GM23338 (cell line): ENCODE measurements at places on chromosomes 7 and 10. TPM values are rescaled to one million over a fixed set of nuclear protein-coding genes. Genes with fewer than 3 reads are reported as not detected.

Gene STRIP2
- 7.4 and 10.6 TPM in 2 replicates for total RNA-seq

Gene CALY
- total RNA-seq = 0.31 and 1.0 TPM in 2 replicates

Gene WDR86
- 29.0 and 59.1 TPM in 2 replicates for total RNA-seq

Gene PNLIPRP2
- total RNA-seq = not detected in 2 replicates

DNA sequence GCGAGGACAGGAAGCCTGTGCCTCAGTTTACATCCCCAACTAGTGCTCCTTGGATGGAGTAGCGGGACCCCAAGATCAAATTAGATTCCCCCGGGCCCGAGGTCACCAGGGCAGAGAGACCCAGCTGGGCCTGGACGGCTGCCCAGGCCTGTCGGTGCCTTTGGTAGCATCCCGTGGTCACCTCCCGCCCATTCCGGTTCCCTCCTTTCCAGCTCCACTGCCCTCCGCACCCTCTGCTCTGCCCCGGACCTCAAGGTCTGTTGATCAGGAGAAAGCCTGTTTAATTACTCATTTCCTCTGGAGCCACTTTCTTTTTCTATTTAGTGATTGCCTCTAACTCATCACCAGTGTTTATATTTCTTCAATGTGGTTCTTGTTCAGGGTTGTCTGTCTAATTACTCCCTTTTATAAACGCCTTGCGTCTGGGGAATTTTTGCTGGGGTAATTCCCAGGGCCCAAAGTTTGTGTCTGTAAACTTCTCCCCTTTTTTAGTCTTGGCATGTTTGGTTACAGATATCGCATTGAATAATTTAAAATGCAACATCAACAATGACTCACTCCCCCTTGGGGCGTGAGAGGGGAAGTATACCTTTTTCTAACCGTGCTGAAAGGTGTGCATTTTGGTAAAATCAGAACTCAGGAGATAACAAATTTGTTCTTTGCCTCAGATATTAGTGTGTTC is 1.9 kb downstream of the FOXK1 start:
- no peak for DNase-seq

DNA sequence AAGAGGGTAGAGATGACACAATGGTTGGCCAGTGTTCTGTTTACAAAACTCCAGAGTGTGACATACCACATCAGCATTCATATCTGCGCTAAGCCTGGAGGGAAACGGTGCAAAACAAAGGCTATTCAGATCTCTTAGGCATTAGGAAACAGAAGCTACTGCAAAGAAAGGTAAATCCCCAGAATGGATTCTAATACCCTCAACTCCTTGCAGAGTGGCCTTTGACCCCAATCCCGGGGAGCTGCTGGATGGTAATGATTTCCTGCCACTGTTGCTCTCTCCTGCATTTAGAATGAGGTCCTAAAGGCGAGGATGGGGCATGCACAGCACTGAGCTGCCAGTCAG is 65.2 kb downstream of the AOAH start:
- peak; percentile 45 for DNase-seq

DNA sequence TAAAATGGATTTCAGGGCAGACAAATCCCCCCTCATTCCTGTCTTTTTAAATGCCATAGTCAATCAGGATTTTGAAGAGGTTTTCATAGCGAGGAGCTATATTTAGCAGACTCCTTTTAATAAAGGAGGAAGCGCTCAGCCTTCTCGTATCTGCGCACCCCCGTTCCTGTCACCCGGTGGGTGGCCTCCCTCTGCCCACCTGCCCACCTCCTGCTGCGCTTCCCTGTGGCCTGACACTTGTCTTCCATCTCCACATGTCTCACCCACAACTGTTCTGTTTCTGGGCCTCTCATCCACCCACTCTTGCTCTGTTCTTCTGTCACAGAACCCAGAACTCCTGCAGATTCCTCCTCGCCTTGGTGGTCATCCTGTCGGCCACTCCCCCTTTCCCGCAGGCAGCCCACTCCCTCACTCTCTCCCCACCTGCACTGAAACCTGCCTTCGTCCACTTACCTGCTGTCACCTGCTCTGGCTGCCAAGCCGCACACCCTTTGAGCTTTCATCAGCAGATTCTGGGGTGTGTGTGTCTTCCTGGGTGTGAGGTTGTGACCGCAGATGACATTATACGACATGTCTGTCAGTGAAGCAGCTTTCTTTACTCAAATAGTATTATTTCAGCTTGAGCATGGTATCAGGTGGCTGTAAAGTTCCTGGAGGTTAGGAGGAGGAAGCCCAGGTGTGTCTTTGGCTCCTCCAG is 163.5 kb upstream of the AGK start:
- no peak for DNase-seq

DNA sequence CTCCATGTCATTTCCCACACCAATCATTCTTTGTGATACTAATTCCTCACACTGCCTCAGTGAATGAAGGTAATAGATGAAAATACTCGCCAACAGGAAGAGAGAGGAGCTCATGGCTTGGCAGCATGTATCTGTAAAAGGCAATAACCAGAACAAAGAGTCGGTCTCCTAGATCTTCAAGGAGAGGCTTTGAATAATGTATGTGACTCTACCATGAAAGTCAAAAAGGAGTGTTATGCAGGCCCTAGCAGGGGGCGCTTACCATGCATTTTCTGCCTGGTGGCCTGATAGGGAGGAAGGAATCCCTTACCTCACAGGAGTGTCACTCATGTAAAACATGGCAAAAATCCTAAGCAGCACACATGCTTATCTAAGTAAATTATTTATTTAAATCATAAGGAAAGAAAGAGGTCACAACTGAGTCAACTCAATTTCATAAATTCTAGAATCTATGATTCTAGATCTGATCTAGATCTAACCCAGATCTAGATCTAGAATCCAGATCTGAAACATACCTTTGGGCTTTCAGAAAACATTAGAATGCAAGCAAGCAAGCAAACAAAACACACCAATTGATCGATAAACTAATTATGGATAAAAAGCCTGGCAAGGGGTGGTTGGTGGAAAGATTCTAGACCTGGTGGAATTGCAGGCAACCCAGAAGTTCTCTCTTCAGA is 226.3 kb upstream of the KLF6 start:
- peak; percentile 21 for DNase-seq

DNA sequence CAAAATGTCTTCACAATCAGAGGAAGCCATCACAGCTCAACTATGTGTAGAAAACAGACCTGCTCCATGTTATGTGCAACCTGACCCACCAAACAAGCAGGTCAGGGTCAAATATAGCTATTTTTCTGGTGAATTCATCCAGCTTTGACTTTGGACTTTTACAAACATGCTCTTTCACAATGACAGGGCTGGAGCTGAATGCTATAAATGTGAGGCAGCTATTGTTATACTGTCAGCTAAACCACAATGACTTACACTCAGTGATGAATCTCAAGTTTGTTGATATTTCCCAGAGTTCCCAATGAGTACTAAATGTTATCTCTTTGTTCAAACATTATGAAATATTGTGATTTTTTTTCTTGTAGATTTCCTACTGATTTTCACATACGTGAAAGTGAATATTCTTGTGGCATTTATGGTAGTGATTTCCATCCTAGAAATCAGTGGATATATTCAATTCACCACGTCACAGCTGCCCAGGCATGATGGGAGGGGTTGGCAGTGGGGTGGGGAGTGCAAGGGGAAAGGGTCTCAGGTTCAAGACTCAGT is 2.5 kb upstream of the ITIH2 start:
- DNase-seq = no peak

GRCh38 chr10:126674741-126675515 is 4.4 kb upstream of the C10orf90 start:
- no peak for DNase-seq

- DNase-seq = peak; percentile 73
Measured at GRCh38 chr7:98399890-98400541, 874 bp downstream of the BAIAP2L1 start.

GRCh38 chr7:98991141-98991540 is 112.8 kb downstream of the TRRAP start:
- no peak for DNase-seq

DNA sequence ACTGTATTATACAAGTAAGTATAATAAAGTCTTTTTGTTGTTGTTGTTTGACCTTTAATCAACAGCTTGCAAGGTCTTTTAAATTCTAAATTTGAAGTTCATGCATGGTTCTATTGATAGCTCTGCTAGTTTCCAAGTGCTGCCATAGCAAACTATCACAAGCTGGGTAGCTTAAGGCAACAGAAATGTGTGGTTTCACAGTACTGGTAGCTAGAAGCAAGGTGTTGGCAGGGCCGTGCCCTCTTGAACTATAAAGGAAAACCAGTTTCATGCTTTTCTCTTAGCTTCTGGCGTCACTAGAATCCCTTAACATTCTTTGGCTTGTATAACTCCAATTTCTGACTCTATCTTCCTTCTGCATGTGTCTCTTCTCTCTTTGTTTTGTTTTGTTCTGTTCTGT is 1021.9 kb upstream of the AUTS2 start:
- DNase-seq = no peak

GRCh38 chr7:132901241-132901640 is 180.6 kb downstream of the CHCHD3 start:
- no peak for DNase-seq

DNA sequence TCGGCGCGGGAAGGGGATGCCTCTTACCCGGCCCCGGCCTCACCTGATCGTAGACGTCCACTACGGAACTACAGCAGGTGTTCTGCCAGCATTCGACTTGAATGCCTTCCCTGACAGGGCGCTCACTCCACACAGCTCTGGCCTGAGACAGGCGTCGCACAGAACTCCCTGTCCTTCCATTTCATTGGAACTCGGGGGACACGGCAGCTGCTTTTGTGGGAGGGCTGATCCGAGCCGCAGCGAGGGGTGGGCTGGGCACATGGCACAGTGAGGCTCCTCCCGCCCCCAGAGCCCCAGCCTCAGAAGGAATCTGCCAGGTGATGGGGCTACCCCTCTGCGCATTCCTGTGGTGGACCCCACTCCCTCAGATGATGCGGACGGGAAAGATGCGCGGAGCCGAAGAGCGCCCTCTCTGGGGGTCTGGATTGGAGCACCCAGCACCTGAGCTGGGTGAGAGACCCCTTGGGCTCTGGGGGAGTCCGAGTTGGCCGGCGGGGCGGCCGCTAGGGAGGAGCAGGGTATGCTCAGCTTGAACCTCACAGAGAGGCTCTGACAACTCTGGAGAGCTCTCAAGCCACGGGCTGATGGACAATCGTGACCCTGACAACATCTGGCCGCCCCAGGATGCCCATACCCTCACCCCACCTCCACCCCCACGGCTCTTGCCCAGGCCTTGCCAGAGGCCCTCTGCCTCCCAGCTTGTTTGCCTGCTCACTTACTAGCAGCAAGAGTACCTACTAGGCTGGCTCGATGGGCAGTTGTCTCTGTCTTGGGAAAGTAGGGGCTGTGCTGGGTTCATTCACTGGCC is 36.6 kb downstream of the RASGEF1A start:
- DNase-seq = peak; percentile 70

DNA sequence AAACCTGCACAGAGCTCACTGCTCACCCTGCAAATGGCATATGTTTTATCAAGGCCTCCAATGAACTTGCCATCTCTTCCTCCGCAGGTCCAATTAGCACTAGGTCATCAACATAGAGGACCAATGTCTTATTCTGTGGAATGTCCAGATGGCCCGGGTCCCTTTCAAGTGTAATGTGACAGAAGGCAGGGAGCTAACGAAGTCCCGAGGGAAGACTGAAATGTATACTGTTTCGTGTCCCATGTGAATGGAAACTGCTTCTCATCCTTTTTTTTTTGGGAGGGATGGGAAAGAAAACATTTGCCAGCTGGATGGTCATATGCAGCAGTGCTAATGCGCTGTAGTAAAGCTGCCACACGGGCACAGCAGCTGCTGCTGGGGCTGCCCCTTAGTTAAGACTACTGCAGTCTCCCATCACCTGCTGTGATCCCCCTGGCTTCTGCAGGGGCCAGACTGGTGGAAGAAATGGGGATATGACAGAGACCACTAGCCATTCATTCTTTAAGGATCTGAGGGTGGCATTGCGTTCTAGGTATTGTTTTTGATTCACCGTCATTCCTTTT is 61.7 kb upstream of the CCNY start:
- no peak for DNase-seq

- no peak for DNase-seq
Measured at GRCh38 chr10:44950326-44951225, 9.0 kb upstream of the RASSF4 start.

- no peak for DNase-seq
Measured at GRCh38 chr7:148014541-148014940, 576.0 kb upstream of the C7orf33 start.

DNA sequence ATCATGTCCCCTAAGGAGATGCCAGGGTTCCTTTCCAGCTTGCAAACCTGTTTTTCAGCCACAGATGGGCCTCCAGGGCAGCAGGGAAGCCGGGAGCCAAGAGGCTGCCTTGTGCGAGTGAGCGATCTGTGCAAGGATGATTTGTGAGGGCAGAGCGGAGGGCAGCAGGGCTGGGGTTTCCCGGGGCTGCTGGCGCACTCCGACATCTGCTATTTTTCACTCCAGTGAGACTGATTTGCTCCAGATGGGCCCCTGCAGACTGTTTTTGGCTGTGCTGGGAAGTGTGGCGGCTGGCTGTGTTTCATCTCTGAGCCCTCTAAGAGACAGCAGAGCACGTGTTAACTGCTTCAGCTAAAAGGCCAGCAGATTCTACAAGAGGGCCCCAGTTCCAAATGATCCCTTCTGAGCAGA is 466.2 kb downstream of the TYW1 start:
- no peak for DNase-seq

DNA sequence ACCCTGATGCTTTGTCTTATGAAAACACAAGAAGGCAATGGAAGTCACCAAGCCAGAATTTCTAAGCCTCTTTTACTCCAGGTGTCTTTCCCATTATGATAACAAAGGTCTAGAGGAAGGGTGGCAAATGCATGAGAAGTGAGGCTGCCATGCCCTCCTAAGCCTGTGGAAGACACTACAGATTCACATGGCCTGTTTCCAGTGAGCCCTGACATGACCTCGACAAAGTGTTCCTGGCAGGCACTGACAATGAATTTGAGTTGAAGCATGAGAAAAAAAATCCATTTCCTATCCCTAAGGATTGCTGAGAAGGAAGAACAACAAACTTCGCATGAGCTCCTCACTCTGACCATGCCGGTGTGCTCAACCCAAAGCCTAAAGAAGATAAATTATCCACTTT is 268.0 kb downstream of the HTR7 start:
- DNase-seq = no peak

DNA sequence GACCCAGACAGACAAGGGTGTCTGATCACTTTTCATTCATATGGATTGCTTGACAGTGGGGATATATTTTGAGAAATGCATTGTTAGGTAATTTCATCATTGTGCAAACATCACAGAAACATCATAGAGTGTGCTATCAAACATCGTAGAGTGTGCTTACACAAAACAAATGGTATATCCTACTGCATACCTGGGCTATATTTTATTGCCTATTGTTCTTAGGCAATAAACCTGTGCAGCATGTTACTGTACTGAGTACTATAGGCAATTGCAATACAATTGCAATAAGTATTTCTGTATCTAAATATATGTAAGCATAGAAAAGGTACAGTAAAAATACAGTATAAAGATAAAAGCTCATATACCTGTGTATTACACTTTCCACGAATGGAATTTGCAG is 319.1 kb downstream of the KIF20B start:
- no peak for DNase-seq

DNA sequence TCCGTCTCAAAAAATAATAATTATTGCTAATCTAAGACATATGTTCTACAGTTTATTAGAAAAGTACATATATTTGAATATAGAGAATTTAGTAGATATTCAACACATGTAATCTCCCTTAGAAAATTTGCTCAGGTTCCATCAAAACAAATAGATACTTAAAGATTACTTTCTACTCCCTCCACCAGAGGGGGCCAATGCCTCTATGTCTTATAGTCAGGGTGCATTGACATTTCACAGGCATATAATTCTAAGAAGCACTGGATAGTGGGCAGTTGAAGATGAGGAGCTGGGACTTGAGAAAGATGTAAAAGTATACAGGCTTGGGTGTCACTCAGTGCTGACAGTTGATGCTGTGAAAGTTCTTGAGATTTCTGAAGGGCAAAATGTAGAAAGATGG is 301.6 kb upstream of the HPS1 start:
- DNase-seq = peak; percentile 83
